ENCODE measurements at places on chromosomes 6 and 20. TPM values are rescaled to one million over a fixed set of nuclear protein-coding genes. Genes with fewer than 3 reads are reported as not detected.

DNA sequence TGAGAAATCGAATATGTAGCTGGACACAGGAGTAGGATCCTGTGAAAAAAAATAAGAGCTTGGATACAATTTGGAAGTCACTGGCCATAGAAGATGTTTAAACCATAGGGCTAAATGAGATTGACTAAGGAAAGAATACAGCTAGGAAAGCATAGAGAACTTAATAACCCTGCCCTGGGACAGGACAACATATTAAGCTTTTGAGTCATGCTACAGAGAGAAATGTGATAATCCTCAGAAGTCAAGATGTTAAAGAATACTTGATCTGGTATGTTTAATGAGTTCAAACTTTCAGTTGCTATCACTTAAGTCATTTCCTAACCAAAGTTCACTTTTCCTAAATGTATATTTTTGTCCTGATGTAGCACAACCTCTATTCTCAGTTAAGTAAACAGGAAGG lies 154.6 kb upstream of the TSHZ2 start:
- no peak for DNase-seq

DNA sequence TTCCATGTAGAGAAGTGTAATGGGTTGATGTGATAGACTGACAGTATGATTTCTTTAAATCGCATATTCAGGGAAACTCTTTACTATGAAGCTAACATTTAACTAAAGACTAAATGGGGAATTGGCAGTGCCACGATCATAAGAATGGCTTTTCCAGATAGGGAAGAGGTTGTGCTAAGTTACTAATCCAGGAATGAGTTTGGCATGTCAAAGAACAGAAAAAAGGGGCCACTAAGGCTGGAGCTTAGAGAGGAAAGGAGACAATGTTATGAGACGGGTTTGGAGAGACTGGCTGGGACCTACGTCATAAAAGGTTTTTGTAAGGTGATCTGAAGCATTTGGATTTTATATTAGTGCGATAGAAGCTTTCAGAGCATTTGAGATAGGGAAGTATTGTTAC lies 40.6 kb downstream of the SENP6 start:
- DNase-seq, result no peak

GRCh38 chr6:147970970-147971369 lies 371.7 kb upstream of the SASH1 start:
- no peak for DNase-seq

DNA sequence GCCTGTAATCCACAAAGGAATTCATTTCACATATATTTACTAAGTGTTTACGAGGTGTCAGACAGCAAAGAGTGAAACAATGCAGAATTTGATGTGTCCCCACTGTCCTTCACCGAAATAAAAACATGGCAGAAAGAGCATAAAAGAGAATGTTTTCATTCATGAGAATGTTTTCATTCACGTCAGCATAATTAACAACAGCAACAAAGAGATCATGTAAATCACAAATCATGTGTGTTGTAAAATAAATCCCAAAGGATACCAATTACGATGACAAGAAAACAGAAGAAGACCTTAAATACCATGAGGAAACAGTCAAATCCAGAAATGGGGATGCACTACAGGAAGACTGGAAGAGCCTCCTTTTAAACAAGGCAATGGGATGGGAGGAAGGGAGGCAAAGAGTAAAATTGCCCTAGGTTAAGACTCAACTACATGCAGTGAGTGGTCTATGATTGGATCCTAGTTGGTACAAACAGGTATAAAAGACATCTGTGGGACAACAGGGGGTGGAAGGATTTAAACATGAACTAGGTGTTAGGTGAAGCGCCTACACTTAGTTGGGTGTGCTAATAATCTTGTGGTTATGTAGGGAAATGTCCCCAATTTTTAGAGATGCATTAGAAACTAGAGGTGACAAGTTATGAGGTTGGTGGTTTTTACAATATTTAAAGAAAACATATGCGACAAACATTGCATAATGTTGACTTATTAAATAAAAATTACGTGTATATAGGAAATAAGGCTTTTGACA lies 1.5 kb downstream of the ZSCAN31 start:
- no peak for DNase-seq

GRCh38 chr6:159196430-159196975 lies 27.3 kb downstream of the FNDC1 start:
- DNase-seq, result no peak

TCF21 gene
- 4.0 TPM for polyA plus RNA-seq

DNA sequence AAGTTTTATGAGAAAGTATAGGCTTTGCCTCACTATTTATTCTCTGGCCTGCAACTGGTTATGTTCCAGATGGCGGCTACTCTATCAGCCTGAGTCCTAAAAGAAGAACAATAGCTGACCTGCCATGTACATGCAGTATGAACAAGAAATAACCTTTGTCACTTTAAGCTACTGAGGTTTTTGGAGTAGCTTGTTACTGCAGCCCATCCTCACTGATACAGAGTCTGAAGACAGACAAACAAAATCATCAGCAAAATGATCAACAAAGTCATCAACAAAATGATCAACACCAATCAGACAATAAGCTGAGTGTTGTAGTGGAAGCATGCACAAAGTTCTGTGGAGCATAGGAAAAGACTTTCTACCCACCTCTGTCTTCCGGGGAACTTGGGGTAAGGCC lies 82.5 kb downstream of the PLCG1 start:
- no peak for DNase-seq

ULBP3 gene
- 0.35 TPM for polyA plus RNA-seq

DNA sequence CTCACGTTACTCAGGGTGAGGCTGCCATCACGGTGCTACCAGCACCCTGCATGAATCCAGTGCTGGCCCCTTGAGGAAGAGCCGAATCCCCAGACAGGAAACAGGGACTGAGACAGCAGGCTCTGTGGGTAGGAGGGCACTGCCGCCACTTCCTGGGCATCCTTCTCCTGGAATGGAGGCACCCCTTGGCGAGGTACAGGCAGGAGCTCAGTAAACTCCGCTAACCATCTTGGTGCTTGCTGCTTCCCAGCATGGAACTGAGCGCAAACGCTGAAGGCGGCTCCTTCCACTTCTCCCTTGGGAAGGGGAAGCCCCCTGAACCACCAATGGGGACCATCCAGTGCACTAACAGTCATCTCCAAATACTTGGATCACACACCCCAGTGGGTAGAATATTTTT lies 13.5 kb upstream of the CCDC167 start:
- DNase-seq, result no peak

- DNase-seq, result no peak
Observed at GRCh38 chr20:967796-968742, 34.0 kb downstream of the RSPO4 start.

TAAR2 gene
- not detected for polyA plus RNA-seq

- DNase-seq, result no peak
Observed at GRCh38 chr6:19571176-19571575, 266.0 kb upstream of the ID4 start.

GRCh38 chr20:24768201-24768636 lies 180.8 kb upstream of the CST7 start:
- no peak for DNase-seq

GRCh38 chr20:2089447-2089846 lies 12.2 kb upstream of the STK35 start:
- no peak for DNase-seq

MUC22 gene
- polyA plus RNA-seq, result not detected

DNA sequence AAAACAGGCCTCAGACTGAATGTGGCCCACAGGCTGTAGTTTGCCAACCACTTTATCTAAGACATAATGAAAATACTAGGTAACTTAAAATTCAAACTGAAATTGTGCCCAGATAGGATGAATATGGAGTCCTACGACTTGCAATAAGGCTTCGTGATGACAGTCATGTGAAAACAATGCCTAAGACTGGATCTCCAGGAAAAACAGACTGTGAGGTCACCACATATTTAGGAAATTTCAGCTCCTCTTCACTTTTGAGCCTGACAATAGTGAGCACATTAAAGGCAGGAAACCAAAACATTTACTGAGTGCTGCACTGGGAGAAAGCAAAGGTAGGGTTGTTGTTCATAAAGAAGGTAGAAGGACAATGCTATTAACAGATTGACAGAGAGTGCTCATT lies 50.0 kb downstream of the RTN4IP1 start:
- no peak for DNase-seq

KHDC3L gene
- not detected for polyA plus RNA-seq

AGER gene
- polyA plus RNA-seq, result 50.9 TPM

- DNase-seq, result no peak
Observed at GRCh38 chr20:51531712-51532456, 10.6 kb downstream of the NFATC2 start.

- DNase-seq, result no peak
Observed at GRCh38 chr6:147578883-147579282, 70.4 kb downstream of the SAMD5 start.

- no peak for DNase-seq
Observed at GRCh38 chr6:53741034-53741823, 53.6 kb upstream of the LRRC1 start.

GRCh38 chr6:112014483-112014882 lies 39.4 kb upstream of the CCN6 start:
- DNase-seq, result no peak

DNA sequence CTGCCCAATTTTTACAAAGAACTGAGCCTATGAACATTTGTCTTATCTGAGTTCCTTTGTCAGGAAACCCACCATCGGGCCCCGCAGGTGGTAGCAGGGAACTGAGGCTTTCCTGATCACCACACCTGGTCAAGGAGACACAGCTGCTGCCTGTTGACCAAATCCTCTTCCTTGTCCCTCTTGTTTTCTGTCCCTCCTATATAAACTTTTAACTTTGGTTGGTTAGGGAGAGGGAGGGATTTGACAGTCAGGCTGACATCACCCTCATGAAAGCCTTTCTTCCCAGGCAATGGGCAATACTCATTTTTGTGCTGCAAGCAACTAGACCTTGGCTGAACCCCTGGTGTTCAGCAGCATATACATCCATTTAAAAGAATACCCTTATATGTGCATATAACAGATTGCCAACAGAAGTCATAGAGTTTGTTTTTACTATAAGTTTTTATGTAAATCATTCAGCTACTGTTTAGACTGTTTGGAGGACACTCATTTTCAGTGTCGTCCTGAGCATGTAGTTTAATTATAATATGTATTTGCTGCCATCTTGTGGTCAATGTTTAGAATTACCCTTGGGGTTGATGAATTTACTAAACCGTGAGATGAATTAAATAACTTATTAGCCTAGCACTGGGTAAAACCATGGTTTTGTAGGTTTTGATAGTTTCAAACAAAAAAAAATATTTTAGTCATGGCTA lies 17.0 kb downstream of the CRISP1 start:
- no peak for DNase-seq

HLA-DOA gene
- polyA plus RNA-seq, result 40.0 TPM

DNA sequence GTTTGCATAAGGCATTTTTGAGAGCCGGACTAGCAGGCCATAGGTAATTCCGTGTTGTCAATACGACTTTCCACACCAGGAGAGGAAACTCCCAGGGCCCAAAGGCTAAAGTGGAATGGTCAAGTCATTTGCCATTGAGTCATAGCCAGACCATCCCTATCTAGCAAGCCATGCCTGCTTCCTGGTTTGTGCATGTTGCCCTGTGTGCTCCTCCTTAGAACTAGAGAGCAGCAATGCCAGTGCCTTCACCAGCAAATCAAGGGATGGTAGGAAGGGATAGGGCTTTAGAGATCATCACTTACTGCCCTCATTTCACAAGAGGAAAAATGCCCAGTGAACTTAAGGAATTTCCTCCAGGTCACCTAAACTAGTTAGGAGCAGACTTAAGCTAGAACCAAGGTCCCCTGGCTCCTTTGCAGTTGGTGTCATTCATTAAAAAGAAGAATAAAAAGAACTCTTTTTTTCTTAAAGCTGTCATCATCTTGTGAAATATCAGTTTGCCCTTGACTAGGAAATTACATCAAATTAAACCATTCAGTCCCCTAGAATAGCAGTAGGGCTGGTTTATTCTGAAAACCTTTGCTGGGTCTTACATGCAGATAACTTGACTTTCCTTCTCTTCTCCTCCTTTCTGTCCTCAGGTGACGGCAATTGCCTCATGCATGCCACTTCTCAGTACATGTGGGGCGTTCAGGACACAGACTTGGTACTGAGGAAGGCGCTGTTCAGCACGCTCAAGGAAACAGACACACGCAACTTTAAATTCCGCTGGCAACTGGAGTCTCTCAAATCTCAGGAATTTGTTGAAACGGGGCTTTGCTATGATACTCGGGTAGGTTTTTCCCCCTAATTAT lies 7.4 kb downstream of the TNFAIP3 start:
- no peak for DNase-seq

GHRH gene
- polyA plus RNA-seq, result not detected

GRCh38 chr20:10303852-10304251 lies 85.2 kb downstream of the SNAP25 start:
- DNase-seq, result no peak

GRCh38 chr6:32167761-32168262 lies 3.4 kb downstream of the EGFL8 start:
- DNase-seq, result peak; percentile 13

OR2B6 gene
- polyA plus RNA-seq, result 0.18 TPM

DNA sequence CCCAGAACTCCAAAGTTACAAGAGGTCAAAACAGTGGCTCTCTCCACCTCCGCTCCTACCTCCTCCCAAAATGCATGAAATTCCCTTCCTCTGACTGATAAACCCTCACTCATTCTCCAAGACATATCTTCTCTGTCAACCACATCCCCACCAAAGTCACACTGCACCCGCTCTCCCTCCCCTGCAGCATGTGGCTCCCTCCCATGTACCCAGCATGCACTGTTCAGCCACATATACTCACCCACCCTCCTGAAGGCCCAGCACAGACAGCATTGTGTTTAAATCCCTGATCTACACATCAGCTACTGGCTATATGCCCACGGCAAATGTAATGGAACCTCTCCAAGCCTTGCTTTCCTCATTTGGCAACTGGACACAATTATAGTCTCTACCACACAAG lies 5.5 kb upstream of the POU5F1 start:
- no peak for DNase-seq

GRCh38 chr6:35014786-35015185 lies 125.7 kb downstream of the ANKS1A start:
- no peak for DNase-seq

DNA sequence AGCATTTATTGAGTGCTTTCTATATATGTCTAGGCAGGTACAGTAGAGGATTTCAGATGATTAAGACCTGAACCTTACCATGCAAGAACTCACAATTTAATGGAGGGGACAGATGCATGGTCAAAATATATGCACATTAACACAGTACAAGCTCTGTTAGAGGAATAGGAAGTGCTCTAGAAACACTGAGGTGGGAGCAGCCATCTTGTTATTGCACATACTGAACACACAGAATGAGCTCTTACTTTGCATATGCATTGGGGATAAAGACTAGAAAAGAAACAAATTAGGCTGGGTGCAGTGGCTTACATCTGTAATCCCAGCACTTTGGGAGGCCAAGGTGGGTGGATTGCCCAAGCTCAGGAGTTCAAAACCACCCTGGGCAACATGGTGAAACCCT lies 438.3 kb downstream of the UTRN start:
- DNase-seq, result no peak
